ENCODE measurements at places on chromosomes 3 and 15. TPM values are rescaled to one million over a fixed set of nuclear protein-coding genes. Genes with fewer than 3 reads are reported as not detected.

MORC1 gene
- not detected for total RNA-seq

ZNF620 gene
- 6.0 TPM for total RNA-seq

THBS1 gene
- total RNA-seq, result 3.2 TPM

TMEM89 gene
- 1.6 TPM for total RNA-seq

PYGO1 gene
- not detected for total RNA-seq

CRYGS gene
- 3.2 TPM for total RNA-seq

MITF gene
- 0.54 TPM for total RNA-seq

C3orf49 gene
- not detected for total RNA-seq

CYP1A2 gene
- total RNA-seq, result not detected

CHMP2B gene
- total RNA-seq, result 29.6 TPM

NANOGP8 gene
- not detected for total RNA-seq

- DNase-seq, result no peak
These were observed 63.9 kb downstream of the NMD3 start for GRCh38 chr3:161284989-161285388.

GRCh38 chr3:66443118-66443803 is 57.6 kb downstream of the LRIG1 start:
- no peak for DNase-seq

- DNase-seq, result peak; percentile 80
These were observed at the start of gene RAB27A for GRCh38 chr15:55289746-55290527. Gene RAB27A (minus strand): TSS chr15:55289813. CDS start chr15:55234934, 54,879 bp downstream.

- DNase-seq, result no peak
These were observed 162.7 kb downstream of the LPP start for GRCh38 chr3:188316723-188317070.

DNA sequence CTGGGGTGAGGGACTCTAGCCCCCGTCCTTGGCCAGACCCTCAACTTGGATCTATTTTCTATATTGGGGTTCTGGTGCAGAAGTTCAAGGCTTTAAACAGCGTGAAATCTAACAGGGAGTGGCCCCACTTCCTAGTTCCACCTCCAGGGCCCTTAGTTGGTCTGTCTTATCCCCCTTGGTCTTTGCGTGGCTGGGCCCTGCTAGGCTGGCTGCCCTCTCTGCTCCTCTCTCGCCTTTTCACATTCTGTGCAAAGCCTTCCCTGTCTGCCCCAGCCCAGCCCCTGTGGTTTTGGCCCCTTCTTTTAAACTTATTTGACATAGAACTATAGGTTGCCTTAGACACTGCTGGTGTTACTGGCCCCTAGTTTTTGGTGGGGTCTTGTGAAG is 5.6 kb downstream of the PPCDC start:
- no peak for DNase-seq

GRCh38 chr15:23564821-23565394 is 566 bp upstream of the MKRN3 start:
- DNase-seq, result no peak

DNA sequence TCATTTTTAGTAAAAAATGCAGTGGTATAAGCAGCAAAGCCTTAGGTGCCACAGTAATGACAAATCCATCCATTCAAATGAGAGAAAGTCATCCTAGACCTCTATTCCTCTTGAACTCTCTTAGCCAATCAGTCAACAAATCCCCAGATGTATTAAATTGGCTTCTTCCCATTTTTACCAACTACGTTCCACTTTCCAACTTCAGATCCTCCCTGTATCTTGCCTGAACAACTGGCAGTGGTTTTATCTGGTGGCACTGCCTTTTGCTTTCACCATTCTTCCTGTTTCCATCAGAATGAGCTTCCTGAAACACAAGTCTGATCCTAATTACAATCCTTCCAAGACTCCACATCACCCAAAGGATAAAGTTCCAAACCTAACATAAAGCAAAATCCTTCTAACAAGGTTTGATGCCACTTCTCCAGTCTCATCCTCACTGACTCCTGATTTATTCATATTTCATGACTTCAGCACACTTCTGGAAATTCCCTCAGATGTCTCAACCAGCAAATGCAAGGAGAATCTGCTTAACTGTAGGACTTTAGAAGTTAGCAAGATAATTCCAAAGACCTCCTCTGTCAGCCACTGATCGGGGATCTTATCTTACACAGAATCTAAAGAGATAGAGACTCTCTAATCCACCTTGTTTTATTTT is 69.8 kb upstream of the SLC4A7 start:
- DNase-seq, result no peak

DNA sequence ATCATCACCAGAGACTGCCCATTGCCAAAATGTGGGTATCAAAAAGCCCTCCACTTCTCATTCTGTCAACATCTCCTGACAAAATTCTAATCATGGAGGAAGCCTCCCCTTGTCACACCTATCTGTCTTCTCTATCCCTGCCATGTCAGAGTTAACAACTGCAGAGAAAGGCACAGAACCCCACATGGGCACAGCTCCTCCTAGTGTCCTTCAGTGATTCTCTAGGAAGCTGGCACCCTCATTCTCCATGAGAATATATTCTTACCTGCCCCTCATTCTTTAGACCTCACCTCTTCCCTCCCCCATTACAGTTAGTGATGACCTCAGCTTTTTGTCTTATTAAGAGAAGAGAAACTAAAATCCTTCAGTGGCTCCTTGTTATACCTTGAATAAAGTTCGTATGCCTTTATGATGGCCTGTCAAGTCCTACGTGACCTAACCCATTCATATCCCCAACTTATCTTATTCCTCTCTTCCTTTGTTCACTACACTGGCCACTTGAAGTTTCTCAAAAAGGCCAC is 44.6 kb downstream of the NME9 start:
- no peak for DNase-seq

- DNase-seq, result no peak
These were observed 237.8 kb upstream of the GADL1 start for GRCh38 chr3:31132132-31132769.

GRCh38 chr15:34754171-34754601 is 612 bp downstream of the GJD2 start:
- DNase-seq, result no peak

DNA sequence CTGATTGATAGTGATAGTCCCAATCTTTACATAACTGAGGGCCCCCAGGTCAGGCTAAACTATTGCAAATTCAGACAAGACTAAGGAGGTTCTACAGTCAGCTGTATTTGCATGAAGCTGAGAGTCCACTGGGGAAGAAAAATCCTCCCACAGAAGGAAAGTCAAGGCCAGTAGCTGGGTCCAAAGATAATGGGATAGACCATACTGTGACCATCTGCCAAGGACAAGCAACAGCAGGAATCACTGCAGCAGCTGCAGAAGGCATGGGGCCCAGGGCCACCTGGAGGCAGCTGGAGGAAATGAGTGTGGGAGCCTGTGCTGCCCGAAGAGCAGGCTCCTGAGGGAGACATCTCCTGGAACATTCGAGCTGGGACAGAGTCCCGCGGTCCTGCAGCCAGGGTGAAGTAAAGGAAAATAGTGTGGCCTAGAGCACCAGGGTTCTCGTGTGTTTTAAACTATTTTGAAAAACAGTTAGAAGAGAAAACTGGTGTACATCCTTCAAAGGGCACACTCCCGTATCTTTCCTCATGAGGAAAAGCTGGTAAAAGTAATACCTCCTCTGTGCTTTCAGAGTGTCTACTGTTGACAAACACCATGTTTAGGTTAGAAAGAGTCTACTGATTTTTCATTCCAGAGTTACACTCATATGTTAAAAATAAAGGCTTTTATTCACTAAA is 13.2 kb upstream of the TMEM212 start:
- DNase-seq, result no peak

DNA sequence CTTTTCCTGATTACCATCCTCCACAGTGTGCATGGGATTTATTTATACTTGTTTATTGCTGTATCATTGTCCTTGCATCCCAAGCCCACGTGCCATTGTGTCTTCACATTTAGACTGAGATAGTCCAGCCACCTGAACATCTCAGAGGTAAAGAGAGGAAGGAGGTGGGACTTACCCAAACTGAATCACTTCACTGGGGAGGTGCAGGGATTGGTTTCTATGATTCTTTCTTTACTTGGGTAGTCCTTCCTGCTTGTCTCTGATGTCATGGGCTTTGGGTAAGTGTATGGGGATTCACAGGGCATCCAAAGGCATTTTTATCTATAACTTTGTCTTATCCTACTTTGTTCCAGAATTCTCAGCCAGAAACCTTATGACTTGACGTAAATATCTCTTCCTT is 141.5 kb upstream of the UMPS start:
- no peak for DNase-seq

GRCh38 chr15:76312540-76313174 is 1.4 kb upstream of the ETFA start:
- DNase-seq, result no peak

- no peak for DNase-seq
These were observed 79.4 kb downstream of the RETNLB start for GRCh38 chr3:108677811-108678210.

- DNase-seq, result no peak
These were observed 98.6 kb downstream of the RPL39L start for GRCh38 chr3:187040516-187041361.

DNA sequence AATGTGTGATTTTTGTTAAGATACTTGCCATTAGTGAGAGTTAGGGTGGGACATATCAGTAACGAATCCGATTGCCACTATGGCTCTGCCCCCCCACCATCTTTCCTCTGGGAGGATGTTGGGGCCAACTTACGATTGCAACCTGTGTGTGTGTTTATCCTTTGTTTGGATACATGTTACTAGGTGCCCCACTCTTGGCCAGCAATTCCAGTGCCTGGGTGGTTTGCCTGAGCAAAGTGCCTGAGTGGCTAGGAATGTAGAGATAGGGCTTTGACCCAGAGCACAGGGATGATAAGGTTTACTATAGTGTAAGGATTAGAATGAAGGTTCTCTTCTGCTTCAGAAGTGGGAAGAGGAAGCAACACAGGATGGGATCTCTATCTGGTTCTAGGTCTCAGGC is 231.8 kb downstream of the TP63 start:
- no peak for DNase-seq

- no peak for DNase-seq
These were observed 20.1 kb upstream of the CD96 start for GRCh38 chr3:111521891-111522290.

- no peak for DNase-seq
These were observed 190.7 kb downstream of the RORA start for GRCh38 chr15:61038387-61038786.

- peak; percentile 63 for DNase-seq
These were observed 46.1 kb downstream of the BTD start for GRCh38 chr3:15647611-15648167.

DNA sequence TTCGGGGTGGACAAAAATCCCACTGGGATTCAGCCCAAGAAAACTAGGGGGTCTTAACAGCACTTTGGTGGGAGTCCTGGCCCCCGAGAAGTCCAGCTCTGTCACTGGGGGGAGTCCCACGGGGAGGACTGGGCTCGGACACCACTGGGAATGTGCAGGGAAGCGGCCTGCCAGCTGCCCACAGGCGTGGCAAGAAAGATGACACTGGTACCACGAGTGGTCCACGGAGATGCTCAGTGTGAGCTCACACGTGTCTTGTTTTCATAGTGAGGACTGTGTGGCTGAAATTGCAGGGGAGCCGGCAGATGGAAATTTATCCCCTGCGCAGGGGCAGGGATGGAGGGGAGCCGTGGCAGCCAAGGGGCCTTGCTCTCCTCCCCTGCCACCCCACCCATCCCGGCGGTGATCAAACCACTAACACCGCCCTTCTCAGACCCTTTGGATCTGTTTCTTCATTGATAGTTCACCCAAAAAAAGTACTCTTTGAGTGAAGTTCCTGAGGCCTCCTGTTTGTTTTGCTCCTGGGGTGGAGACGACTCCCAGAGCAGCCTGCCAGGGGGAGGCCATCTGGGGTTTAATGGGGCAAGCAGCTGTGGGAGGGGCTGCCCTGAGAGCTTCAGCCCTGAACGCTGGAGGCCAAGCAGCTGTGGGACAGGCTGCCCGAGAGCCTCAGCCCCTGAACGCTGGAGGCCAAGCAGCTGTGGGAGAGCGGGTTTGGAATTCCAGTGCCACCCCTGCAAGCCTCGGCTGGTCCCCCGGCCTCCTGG is 130.9 kb downstream of the LRRK1 start:
- DNase-seq, result no peak

DNA sequence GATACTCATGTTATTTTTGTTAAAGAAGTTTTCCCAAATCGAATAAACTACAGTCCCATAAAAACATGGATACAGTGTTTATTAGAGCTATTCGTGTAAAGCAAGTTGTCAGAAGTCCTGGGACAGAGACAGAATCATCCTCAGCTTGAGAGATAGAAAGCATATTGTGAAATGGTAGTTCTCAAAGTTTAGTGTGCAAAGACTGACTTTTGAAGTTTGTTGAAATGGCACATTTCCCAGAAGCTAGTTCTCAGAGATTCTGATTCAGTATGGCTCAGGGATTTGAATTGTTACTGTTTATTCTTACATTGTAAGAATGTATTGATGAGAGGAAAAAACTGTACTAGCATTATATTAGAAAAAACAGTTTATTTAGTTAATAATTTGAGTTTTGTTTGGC is 22.1 kb downstream of the GABRR3 start:
- no peak for DNase-seq

GRCh38 chr3:133505813-133506212 is 67.7 kb upstream of the CDV3 start:
- no peak for DNase-seq

DNA sequence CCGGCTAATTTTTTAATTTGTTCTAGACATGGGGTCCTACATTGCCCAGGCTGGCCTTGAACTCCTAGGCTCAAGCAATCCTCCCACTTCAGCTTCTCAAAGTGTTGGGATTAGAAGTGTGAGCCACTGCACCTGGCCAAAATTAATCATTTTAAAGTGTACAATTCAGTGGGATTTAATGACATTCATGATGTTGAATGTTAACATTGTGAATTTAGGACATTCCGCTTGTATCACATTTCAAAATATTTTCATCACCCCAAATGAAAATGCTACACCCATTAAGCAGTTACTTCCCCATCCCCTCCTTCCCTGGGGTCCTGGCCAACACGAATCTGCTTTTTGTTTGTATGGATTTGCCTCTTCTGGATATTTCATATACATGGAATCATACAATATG is 62.1 kb upstream of the CGNL1 start:
- no peak for DNase-seq

DNA sequence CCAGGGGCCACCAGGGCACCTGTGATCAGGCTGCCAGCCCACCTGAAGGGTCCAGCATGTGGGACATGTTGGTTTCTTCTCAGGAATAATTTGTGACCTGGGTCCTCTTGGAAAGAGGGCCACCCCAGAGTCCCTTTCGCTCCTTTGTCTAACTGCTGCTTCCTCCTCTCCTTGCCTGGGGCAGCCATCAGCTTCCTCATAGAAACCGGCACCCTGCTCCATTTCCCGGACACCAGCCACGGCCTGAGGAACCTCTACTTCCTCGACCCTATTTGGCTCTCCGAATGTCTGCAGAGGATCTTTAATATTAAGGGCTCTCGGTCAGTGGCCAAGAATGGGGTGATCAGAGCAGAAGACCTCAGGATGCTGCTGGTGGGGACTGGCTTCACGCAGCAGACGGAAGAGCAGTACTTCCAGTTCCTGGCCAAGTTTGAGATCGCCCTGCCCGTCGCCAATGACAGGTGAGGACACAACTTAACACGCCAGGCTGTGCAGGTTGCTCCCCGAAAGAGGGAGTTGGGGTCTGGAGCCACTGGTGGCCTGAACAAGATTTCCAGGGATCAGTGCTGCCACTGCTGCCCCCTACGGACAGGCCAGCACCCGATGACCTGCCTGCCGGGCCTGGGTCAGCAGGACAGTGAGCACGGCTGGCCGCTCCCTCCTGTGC is 109.7 kb downstream of the LRRK1 start:
- no peak for DNase-seq
